ENCODE measurements at places on chromosomes 3 and 15.

GRCh38 chr3:93992207-93992606 lies 12.3 kb downstream of the ARL13B start:
- no peak for DNase-seq

GRCh38 chr3:32347343-32348125 lies 44.1 kb upstream of the CMTM7 start:
- no peak for DNase-seq

- DNase-seq: no peak
These were observed 5.2 kb downstream of the NGRN start for GRCh38 chr15:90270502-90271150.

DNA sequence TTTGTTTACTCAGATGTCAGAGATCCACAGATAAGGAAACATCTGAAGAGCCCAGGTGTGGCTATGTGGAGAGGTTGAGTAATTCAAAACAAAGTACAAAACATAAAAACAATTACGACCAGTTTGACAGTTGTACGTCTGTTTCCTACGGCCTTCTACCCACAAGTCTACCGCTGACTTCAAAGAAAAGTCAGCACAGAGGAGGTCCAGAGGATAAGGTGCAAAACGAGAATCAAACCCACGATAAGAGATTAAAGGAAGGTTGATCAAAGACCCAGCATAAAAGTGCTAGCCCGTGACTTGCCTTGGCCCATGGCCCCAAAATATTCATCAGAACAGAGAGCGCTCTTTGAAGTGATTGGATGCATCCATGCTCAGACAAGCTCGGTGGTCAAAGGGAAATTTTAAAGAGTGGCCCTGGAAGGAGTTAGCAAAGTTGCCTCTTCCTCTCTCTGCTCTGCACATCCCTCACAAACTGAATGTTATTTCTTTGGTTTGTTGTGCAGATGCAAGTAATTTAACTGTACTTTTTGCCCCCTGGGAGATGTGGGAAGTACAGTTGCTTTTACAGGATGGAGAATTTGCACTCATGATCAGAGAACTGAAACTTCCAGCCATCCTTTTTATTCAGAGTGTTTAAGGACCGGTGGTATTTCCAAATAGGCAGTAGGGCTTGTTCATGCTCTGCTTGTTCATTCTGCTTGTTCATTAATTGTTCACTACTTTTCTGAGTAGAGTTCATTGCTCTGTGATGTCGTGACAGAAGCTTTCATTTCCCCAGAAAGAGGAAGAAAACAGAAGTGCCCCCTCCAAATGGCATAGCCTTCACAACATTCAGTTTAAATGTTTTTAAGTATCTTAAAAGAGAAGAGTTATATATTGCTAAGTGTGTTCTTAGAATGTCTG lies 31.1 kb downstream of the MME start:
- DNase-seq: no peak

DNA sequence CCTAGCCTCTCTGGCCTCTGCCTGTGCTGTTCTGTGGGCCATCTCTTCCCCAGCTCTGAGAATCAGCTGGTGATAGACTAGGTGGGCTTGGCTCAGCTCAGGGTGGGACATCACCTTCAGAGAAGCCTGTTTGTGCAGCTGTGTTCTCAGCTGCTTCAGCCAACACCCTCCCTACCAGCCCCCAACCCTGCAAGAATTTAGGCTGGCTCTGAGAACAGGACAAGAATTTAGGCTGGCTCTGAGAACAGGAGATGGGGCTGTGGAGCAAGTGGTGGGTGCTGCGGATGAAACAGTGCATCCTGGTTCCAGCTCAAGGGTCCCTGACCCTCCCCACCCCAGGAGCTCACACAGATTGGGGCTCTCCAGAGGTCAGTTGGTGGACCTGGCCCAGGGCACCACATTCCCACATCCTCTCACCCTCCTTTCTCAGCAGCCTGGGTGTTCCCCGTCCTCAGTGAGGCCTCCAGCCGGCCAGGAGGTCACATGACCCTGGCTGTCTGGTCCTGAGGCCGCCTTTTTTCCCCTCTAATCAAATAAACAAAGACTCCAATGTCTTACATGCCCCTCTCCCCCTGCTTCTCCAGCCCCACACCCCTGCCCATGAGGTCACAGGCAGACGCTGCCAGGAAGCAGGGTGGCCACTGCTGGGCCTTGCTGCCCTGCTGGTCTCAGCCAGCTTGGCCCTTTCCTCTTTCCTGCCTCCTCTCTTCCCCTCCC lies 14.9 kb downstream of the PLEKHO2 start:
- DNase-seq: no peak

- DNase-seq: no peak
These were observed 350.4 kb downstream of the CLSTN2 start for GRCh38 chr3:140285380-140285779.

- DNase-seq: no peak
These were observed 15.8 kb downstream of the IQSEC1 start for GRCh38 chr3:13057282-13058040.

DNA sequence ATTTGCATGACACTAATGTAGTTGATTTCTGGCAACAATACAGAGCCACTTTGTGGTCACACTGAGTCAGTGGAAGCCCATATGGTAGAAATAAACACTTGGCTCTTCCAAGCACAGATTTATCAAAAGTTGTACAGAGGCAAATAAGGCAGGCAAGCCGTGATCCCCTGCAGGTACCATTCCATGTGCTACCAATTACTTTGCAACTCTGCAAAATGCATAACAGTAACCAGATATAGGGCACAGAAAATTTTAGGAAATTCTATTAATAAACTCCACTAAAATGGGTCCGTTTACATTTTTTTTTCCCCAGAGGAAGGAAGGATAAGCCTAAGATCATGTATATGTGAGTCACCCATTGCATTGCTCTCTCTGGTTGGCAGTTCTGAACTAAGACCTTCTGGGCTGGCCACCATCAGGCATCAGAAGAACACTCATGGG lies 103.1 kb upstream of the PTX3 start:
- no peak for DNase-seq

GRCh38 chr3:15360788-15361493 lies 28.6 kb upstream of the SH3BP5 start:
- no peak for DNase-seq

GRCh38 chr3:28933337-28933736 lies 347.5 kb upstream of the RBMS3 start:
- DNase-seq: no peak

- no peak for DNase-seq
These were observed 50.4 kb downstream of the TFDP2 start for GRCh38 chr3:142098964-142099363.

GRCh38 chr3:190132371-190132770 lies 11.7 kb upstream of the P3H2 start:
- no peak for DNase-seq

DNA sequence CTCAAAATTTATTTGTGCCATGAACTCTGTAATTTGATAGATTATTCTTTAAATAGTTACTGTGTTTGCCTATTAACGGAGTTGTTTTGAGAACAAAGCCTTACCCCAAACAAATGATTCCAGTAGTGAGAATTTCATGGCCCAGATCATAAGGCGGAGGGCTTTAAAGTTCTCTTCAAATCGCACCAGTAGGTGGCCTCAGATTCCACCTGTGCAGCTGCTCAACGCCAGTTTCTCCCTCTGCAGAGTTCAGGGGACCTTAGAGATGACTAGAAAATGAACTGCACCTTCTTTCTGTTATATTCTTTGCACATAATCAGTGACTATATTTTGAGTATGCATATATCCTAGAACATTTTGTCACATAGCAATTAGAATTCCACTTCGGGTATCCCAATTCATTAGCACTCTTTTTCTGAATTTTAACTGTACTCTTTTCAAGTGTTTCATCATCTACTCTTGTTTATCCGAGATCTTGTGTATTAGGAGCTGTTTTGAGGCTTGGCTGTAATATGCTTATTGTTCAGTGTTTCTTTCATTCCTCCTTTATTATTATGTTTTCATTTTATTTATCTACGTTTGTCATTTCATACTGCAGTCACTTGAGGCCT lies 232.6 kb upstream of the CHRM5 start:
- DNase-seq: peak; percentile 52

- DNase-seq: no peak
These were observed 19.3 kb downstream of the CACNA1D start for GRCh38 chr3:53513556-53514190.

DNA sequence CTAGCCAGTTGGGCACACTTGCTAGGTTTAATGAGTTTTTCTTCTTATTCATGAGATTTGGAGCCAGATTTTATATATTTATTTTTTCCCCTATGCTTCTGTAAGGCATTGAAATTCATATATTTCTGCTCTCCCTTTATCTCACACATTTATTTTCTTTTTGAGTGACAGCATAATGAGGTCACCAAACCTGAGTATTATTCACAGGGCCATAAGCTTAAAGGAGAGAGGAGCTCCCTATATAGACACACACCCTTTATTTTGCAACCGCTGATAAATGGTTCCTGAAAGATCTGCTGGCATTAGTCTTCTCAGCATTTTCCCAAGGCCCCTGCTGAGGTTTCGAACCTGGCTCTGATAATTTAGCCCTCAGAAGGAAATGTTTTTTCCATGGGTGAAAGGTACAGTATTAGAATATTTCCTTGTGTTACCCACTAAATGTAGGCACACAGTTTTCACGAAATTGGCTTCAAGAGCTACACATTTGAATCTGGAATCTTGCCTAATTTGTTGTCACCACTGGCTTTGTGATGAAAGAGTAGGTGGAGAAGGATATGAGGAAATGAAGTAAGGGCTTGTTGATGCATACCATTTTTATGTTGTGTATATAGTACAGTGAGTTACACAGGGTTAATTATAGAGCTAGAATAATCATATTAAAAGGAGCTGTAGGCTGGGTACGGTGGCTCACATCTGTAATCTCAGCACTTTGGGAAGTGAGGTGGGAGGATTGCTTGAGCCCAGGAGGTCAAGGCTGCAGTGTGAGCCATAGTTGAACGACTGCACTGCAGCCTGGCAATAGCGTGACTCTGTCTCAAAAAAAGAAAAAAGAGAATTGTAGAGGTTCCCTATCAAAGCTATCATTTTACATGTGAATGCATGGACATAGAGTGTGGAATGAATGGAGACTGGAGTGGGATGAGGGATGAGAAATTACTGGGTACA lies 6.5 kb downstream of the KLHL18 start:
- DNase-seq: no peak

DNA sequence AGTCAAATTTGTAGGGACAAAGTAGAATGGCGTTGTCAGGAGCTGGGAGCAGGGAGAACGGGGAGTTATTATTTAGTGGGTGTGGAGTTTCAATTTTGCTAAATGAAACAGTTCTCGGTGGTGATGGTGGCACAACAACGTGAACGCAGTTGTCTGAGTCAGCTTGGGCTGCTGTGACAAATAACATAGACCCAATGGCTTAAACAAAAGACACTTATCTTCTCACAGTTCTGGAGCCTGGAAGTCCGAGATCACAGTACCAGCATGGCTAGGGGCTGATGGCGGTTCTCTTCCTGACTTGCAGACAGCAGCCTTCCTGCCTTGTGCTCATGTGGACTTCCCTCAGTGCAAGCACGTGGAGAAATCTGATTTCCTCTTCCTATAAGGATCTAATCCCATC lies 90.2 kb downstream of the CHSY1 start:
- DNase-seq: no peak

GRCh38 chr15:88048237-88048636 lies 208.3 kb downstream of the NTRK3 start:
- DNase-seq: no peak

GRCh38 chr3:52052831-52053306 lies 3.5 kb downstream of the DUSP7 start:
- peak; percentile 29 for DNase-seq

DNA sequence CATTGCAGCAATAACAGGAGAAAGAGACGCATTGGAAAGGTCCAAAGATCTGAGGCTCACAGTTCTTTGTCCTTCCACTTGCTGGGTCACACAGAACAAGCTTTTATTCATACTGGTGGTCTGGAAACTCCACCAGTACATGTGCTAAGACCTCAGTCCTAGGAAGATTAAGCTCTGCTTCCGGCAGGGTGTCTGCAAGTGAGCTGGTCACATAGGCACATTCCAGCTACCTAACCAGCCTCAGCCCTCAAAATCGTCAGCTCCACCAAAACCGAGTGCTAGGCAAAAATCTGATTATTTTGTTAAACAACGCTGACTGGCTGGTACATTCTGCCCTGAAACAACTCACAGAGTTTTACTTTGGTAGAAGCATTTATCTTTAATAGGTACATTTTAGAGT lies 2.2 kb downstream of the ZBED2 start:
- no peak for DNase-seq

- DNase-seq: no peak
These were observed 49.6 kb downstream of the INO80 start for GRCh38 chr15:41066516-41066915.

GRCh38 chr3:171632766-171633165 lies 172.6 kb upstream of the TNIK start:
- DNase-seq: no peak

GRCh38 chr15:90829942-90830440 lies 38.4 kb upstream of the FURIN start:
- no peak for DNase-seq

DNA sequence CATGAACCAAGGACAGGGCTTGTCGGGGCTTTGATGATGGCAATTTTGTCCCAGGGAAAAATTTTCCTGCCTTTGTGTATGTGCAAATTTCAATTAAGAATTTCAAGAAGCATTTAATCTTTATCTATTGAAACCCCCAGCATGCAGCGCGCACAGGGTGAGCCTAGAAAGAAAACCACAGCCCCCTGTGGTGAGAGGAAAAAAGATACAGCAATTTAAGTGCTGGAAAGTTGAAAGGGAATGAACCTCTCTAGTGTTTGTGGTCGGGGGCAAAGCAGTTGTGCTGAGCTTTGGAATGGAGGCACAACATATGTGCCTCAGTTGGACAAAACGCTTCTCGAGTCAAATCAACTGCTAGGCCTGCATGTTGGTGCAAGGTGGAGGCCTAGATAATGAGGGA lies 111.8 kb upstream of the C15orf61 start:
- peak; percentile 45 for DNase-seq

DNA sequence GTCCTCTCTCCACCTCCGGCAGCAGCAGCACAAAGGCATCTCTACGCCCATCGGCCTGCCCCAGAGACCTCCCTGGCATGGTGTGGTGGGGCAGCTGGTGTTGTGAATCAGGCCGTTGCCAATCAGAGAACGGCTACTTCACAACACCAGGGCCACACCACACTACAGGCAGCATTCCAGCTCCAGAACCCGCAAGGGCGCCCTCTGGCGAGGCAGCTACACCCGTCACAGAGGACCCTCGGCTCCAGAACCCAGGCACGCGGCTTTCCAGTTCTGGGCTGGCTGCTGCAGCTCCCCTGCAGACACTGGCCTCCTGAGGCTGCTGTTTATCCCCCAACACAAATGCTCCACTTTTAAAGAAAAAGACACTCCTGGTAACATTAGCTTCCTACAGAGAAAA lies 127.5 kb upstream of the TOPAZ1 start:
- no peak for DNase-seq

- no peak for DNase-seq
These were observed 6.3 kb upstream of the CDC25A start for GRCh38 chr3:48194446-48195071.

DNA sequence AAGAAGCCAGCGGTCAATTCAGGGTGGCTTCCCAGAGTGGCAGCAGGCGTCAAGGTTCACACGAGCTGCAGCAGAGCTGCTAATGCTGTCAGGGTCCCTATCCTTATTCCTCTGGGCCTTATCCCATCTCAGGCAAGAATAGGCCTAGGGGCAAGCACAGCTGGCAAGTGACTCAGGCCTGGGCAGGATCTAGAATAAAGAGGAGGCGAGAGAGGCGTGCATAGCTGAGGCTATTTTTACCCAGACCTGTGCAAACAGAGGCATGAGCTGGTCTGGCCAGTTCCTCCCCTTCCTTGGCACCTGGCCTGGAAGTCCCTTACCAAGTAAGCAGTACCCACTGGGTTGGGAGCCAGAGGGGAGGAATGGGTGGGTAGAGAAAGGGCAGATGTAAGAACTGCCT lies 12.2 kb upstream of the VIPR1 start:
- peak; percentile 21 for DNase-seq

GRCh38 chr3:178669022-178669601 lies 132.9 kb downstream of the KCNMB2 start:
- DNase-seq: no peak

GRCh38 chr3:193560870-193561269 lies 6.2 kb upstream of the ATP13A4 start:
- DNase-seq: peak; percentile 53

Measured in COR-L47 (cell line).